ENCODE measurements at places on chromosomes 1 and 21.
A peak's percentile ranks its signal among the peaks of the same experiment; 100 is the strongest.

DNA sequence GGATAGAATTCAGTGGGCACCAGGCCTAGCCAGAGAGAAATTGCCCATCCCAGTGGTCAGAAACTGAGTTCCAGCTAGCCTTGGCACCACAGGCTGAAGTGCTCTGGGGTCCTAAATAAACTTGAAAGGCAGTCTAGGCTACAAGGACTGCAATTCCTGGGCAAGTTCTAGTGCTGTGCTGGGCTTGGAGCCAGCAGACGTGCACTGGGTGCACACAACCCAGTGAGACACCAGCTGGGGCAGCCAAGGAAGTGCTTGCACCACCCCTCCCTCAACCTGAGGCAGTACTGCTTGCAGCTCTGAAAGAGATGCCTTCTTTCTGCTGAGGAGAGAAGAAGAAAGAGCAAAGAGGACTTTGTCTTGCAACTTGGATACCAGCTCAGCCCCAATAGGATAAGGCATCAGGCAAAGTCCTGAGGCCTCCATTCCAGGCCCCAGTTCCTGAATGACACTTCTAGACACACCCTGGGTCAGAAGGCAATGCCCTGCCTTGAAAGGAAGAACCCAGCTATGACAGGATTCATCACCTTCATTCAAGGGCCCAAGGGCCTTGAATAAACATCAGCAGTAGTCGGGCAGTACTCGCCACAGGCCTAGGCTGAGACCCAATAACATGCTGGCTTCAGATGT lies 55.1 kb downstream of the OVGP1 start:
- DNase-seq, result no peak

DNA sequence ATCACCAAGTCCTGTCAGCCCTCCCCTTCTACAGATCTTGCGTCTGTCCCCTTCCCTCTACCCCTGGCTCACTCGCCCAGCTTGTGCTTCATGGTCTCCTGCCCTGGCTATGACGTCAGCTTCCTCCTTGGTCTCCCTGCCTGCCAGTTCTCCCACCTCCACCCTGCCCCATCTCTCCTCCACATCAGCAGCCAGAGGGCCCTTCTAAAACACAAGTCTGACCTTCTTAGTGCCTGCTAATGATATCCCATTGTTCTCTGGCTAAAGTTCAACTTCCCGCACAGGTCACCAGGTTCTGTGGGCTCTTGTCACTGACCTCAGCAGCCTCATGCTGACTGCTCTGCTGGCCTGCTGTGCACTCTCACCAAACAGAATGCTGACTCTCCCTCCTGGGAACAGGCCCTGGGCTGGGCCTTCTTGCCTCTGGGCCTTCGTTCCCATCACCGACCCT lies 24.7 kb upstream of the MYCL start:
- no peak for DNase-seq

GRCh38 chr1:36657826-36658225 lies 175.1 kb upstream of the CSF3R start:
- DNase-seq, result peak; percentile 41

GRCh38 chr1:186042230-186042629 lies 308.0 kb downstream of the HMCN1 start:
- no peak for DNase-seq

DNA sequence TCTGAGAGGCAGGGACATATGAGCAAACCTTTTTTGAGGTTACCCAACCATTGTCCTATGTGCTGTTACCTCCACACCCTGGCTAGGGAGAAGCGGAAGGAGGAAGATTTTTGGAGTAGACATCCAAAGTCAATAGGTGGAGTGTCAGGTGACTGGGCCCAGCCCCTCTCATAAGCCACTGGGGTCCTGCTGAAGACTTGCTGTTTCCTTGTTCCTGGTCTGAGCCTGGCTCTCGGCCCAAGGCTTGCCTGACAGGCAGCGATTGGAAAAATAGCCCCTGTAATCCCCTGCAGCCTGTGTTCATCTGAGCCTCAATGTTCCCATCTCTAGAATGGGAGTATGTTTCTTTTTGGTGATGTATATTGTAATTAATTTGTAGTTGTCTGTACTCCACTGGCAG lies 6.9 kb upstream of the PIGR start:
- DNase-seq, result no peak

- DNase-seq, result no peak
Observed at GRCh38 chr1:74512170-74512915, at the start of gene LRRC53. TSS of gene LRRC53 (minus strand) at chr1:74512611. CDS start at chr1:74483349, 29,262 bp downstream.

DNA sequence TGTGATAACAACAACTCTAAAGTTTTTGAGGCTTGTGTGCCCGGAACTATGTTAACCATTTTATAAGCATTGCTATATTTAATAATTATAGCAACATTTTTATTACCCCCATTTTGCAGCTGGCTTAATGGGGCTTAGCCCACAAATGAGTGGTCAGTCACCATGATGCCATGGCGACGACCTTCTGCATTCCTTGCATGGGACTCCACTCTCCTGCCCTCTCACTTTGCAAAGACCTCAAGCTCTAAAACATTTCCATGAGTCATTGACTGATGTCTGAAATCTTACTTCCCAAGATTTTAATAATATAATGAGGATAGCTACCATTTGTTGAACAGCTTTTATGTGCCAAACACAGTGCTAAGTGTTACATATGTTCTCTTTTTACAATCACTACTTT lies 15.4 kb downstream of the NGF start:
- DNase-seq, result no peak

GRCh38 chr1:45456531-45456930 lies 34.4 kb downstream of the TESK2 start:
- DNase-seq, result no peak

DNA sequence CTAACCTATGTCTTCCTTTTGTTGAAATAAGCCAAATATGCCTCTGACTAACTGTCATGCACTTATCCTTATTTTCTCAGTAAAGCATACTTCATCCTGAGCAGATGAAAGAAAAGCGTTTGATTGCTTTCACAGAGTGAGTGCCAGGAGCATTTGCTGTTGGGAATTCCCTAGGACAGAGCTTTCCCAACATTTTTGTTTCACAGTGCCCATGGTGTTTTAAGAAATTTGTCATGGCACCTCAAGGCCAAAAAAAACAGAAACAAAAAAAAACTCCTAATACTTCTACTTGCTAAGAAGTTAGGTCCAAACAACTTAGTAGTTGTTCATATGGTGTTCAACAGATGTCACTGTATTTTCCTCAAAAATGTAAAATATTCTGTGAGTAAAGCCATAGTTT lies 120.8 kb upstream of the BMP8A start:
- no peak for DNase-seq

- DNase-seq, result no peak
Observed at GRCh38 chr21:34885626-34886239, 163.4 kb downstream of the RUNX1 start.

Data from substantia nigra (tissue), 51 donors.